Nephron progenitor cell (in vitro differentiated cells): ENCODE measurements at places on chromosomes 5 and 9.

GRCh38 chr5:142561486-142562097 is 124.3 kb downstream of the FGF1 start:
- DNase-seq, result no peak

DNA sequence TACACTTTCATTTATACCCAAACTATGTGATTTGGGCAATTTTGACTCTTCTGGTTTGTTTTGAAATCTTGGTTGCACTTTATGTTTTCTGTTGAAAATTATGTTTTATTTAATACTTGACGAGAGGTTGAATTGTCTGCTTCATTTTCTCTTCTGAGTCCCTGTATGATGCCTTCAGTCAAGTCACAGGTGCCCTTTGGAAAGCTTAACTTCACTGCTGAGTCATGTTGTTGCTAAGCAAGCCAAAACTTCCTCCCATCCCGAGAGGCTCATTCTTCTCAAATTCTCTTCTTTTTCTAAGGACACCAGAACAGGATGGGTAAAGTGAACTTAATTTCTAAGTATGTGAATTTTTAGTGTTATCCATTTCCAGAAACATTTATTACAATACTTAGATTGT is 455.3 kb upstream of the PTGER4 start:
- no peak for DNase-seq

DNA sequence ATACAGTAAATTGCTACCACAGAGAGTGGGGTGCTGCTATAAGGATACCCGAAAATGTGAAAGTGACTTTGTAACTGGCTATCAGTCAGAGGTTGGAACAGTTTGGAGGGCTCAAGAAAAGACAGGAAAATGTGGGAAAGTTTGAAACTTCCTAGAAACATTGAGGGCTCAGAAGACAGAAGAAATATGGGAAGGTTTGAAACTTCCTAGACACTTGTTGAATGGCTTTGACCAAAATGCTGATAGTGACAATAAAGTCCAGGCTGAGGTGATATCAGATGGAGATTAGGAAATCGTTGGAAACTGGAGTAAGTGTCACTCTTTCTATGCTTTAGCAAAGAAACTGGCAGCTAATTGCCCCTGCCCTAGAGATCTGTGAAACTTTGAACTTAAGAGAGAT is 1158.6 kb upstream of the CDH6 start:
- DNase-seq, result no peak

- DNase-seq, result no peak
Observed at GRCh38 chr9:20701060-20701459, 17.0 kb downstream of the FOCAD start.

GRCh38 chr9:17742067-17742466 is 163.2 kb downstream of the SH3GL2 start:
- DNase-seq, result no peak
